ENCODE measurements at places on chromosomes 16 and 17.

DNA sequence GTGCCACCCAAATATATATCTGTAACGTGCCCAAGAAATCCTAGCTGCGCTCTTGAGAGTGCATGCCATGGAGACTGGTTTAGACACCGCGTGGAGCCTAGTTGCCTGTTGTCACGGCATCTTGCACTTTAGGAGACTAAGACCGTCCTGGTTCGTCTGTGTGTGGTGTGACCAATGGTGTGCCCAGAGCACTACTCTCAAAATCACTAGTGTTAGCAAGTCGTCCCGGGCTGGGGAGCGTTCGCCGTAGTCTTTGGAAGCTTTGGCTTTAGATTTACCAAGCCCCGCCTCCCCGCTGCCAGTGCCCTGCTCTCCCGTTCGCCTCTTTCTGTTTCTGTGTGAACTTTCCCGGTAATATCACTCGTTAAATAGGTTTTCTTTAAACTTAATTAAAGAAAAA is 27.0 kb downstream of the CLUH start:
- no peak for DNase-seq

DNA sequence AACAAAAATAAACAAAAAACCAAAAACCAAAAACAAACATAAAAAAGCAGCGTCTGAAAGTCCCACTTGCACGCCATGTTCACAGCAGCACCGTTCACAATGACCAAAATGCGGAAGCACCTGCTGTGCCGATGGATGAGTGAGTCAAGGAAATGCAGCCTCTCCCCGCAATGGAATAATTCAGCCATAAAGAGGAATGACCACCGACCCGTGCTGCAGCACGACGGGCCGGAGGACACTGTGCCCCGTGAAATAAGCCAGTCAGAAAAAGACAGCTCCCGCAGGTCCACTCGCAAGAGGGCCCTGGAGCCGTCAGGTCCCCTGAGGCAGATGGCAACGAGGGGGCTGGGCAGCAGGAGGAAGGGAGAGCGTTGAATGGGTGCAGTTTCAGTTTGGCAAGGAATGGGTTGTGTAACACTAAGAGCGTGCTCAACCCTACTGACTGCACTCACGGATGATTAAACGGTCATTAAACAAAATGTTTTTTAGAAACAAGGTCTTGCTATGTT is 5.1 kb downstream of the CLCN7 start:
- DNase-seq = no peak

- DNase-seq = no peak
Measured at GRCh38 chr17:61750656-61751055, 112.7 kb downstream of the BRIP1 start.

DNA sequence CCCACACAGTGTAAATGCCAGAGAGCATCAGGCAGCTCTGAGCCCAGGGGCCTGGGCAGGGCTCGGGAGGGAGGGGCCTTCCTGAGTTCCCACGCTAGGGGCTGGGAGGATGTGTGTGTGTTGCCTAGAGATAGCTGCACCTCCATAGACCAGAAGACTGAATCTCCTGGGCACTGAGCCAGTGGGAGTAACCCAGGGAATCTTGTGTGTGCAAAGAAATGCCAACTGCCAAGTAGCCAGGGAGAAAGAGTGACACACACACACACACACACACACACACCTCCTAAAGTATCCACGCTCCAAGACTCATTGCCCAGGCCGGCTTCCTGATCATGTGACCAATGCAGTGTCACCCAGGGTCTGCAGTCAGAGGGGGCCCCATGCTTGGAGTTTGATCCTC is 166.2 kb upstream of the RPL38 start:
- no peak for DNase-seq

- no peak for DNase-seq
Measured at GRCh38 chr17:49760932-49761558, 2.9 kb downstream of the FAM117A start.

GRCh38 chr17:42018339-42018738 is 1.1 kb upstream of the DNAJC7 start:
- no peak for DNase-seq

Data from HFF-Myc (cell line).